ENCODE measurements at places on chromosomes 12 and 14. TPM values are rescaled to one million over a fixed set of nuclear protein-coding genes. Genes with fewer than 3 reads are reported as not detected.
A peak's percentile ranks its signal among the peaks of the same experiment; 100 is the strongest.

- DNase-seq = no peak
Measured at GRCh38 chr14:34134484-34134883, 183.6 kb upstream of the EGLN3 start.

DNA sequence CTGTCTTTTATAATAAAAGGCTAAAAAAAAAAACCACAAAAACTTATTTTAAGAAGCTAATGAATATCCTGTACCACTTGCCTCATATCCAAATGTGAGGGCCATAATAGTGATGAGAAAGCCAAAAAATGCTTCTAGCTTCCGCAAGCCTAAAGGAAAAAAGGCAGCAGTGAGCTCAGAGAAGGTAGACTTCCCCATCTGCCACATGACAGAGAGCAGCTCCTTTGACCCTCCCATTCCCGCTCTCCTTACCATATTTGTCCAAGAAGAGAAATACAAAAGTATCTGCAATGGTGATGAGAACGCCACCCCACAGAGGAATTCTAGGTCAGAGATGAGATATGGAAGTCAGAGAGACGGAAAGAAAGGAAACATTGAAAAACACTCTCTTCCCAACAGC, 27.1 kb downstream of the SLC11A2 start:
- DNase-seq = no peak

Gene CEBPE
- total RNA-seq = not detected

Gene HOXC12
- 0.28 TPM for total RNA-seq

DNA sequence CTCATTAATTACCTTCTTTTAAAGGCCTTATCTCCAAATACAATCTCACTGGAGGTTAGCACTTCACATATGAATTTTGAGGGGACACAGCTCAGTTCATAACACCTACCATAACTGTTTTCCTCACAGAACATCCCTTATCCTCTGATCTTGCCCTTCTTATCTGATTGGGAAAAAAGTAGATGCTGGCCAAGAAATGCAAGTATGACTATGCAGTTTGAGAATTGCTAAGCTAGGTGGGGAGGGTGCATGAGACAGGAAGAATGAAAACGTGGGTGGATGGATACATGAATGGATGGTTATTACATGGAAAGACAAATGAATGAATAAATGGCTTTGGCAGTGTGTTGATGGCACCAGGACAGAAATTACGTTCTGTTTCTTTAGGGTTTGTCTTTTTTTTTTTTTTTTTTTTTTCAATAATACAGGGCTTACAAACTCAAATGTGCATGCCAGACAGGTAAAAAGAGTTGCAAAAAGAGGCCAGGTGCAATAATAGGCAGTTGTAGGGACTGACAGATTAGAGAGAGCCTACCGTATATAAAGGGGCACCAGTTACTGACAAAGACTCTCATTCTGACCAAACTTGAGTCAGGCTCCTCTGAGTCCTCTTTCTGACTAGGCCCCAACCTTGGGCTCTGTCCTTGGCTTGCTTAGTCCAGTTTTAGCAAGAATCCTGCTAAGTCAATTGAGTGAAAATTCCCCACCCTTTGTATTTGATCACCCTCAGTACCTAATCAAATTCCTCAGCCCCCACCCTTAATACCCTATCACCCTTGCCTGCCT, 304.9 kb downstream of the ZFP36L1 start:
- peak; percentile 40 for DNase-seq

GRCh38 chr14:85617791-85618190, 87.8 kb downstream of the FLRT2 start:
- DNase-seq = no peak

Gene TEX52
- total RNA-seq = not detected

Measured in PC-9 (cell line).